ENCODE measurements at places on chromosomes 3 and 15.

DNA sequence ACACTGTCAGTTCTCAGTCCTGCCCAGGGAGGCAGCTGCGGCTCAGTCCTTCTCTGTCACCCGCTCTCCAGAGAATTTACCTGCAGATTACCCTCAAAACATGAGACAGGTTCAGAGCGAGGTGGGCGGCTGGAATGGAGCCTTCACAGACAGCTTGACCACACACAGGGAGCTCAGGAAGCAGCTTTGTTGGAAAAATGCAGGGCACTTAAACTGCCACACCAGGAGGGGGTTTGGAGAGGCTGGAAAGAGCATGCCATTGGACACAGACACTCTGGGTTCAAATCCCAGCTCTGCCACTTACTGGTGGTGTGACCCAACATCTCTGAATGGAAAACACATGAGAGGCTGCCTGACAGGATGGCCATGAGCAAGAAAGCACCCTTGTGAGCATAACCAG is 290.8 kb upstream of the LRRFIP2 start:
- DNase-seq: no peak

DNA sequence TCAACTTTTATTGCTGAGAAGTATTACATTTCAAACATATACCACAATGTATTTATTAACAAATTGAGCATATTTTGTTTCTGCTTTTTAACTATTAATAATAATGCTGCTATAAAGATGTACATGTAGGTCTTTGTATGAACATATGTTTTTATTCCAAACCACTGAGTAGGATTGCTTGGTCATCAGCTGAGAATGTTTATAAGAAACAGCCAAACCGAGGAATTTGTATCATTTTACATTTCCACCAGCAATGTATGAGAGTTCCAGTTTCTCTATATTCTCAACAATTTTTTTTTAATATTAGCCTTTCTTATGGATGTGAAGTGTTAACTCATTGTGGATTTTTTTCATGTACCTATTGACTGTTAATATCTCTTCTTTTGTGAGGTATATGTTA is 119.5 kb upstream of the MDFIC2 start:
- no peak for DNase-seq

- no peak for DNase-seq
Measured at GRCh38 chr15:68935400-68935937, 5.1 kb downstream of the SPESP1 start.

GRCh38 chr3:123791417-123791816 is 92.7 kb downstream of the MYLK start:
- no peak for DNase-seq

DNA sequence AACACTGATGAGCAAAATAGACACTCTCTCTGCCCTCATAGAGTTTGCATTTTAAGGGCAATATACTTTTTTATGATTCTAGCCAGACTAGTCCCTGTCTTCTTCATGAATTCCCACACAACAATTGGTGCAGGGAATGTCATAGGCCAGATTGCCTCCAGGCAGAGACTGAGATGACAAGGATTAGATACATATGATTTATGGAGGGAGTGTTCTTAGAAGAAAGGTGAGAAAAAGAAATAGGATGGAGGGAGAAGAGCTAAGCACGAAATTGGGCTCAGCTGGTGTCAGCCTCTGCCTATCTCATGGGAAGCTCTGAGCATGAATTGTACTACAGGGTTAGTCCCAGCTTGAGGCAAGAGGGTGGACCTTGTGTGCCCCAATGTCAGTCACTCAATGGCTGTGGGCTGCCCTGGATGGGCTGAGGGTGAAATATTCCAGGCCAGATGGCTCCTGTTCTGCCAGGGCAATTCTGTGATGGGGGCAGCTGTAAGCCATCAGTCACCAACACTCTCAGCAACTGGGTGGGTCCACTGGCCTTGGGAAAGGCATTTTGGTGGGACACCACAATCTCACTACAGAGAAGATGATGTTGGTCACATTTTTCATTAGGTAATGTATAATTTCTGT is 31.1 kb downstream of the EIF1B start:
- no peak for DNase-seq

DNA sequence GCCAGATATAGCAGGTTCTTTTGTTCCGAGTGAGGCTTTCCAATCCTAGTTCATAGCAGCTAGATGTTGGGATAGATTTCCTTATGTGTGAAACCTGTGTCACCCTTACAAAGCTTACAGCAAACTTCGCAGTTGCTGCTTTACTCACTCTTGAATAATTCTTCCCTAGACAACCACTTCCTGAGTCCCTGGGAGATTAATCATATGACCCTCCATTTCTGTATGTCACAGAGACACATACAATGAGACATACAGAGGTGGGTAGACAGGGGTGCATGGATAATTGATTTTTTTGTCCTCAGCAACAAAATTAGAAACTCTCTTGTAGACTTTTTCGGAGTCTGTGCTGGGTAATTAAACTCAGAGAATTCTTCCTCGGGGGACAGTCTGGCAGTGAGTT is 163.2 kb downstream of the NSUN3 start:
- DNase-seq: no peak

DNA sequence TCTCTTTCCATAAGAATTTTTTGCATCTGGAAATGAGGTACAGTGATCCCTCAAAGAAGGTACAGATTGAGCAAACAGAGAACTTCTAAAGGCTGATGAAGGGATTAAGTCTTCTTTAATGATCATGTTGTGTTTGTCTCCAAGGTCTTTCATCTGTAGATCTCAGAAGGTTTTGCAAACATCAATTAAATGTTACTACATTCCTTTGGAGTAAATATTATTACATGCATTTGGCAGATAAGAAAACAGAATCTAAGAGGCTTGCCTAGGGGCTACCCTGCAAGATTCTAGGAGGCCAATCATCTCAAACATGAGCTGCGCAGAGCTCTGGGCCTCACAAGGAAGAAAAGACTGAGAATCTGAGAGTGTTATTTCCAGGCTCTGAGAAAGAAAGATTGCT is 70.9 kb upstream of the LPP start:
- no peak for DNase-seq

GRCh38 chr3:45479621-45480035 is 91.3 kb downstream of the LARS2 start:
- no peak for DNase-seq

GRCh38 chr3:113006359-113007056 is 15.7 kb downstream of the GTPBP8 start:
- peak; percentile 47 for DNase-seq

GRCh38 chr3:171366043-171366442 is 94.2 kb downstream of the TNIK start:
- no peak for DNase-seq

DNA sequence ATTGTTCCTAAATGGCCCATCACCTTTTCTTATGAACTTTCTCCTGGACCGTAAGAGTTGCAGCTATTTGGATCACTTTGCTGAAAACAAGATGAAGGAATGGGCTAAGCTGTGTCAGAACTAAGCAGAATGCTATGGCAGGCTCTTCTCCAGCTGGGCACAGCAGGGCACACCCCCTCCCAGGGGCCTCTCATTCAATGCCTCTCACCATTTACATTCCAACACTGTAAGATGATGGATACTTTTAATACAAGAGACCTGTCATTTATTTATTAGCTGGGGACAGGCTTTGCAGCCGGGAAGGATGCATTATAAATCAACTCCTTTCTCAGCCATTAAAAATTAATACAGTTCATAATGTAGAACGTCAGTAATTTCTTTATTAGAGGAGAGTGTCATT is 240.1 kb downstream of the NTRK3 start:
- no peak for DNase-seq

GRCh38 chr15:32853592-32853991 is 135.8 kb downstream of the GREM1 start:
- DNase-seq: no peak

DNA sequence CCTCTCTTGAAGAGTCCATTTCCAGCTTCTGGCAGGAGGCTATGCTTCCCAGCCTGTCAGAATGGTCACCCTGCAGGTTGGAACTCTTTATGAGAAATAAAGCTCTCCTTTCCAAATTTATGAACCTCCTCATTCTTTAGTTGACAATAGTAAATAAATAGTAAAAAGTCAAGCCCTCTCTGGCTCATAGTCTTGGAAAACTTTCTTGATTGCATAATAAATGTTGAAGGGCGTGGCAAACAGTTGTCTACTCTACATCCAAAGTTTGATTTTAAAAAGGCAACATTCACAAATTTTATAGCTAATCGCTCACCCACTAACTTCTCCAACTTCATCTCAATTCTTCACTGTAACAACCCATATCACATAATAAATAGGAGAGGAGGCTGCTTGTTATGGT is 58.8 kb downstream of the MCF2L2 start:
- no peak for DNase-seq

DNA sequence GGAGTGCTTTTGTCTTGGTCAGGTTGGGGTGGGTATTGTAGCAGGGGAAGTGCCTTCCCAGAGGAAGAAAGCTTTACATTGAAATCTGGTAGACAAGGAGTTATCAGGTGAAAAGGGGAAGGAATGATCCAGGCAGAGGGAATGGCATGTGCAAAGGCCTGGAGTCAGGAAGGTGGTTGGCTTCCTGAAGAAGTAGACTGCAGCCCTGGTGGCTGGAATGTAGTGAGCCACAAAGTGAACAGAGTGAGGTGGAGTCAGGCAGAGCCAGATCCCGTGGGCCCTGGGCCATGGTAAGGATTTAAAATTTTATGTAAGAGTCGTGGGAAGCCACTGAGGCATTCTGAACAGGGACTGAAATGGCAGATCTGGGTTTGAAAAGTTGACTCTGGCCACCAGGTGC is 58.3 kb downstream of the RAB11A start:
- no peak for DNase-seq

DNA sequence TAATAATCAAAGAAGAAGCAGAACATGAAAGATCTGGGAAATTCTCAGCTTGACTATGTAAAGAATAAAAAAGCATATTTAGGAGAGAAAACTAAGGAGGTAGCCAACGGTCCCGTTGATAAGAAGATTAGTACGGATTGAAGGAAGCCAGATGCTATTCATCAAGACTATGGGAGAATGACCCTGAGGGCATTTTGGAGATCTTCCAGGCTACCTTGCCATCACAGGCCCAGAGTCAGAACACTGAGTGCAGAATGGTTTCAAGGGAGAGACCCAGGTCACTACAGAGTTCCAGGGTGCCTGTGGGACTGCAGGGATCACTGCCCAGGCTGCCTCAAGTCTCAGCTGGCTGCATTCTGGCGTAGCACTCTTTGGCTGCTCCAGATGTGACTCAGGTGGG is 752.9 kb upstream of the ARPP21 start:
- no peak for DNase-seq
